Stimulated activated CD8-positive, alpha-beta memory T cell treated with anti-CD3 and anti-CD28 coated beads, Interleukin-4, amount 100 ng/mL, for 48 hours (primary cell): ENCODE measurements at places on chromosomes 3 and 15.

DNA sequence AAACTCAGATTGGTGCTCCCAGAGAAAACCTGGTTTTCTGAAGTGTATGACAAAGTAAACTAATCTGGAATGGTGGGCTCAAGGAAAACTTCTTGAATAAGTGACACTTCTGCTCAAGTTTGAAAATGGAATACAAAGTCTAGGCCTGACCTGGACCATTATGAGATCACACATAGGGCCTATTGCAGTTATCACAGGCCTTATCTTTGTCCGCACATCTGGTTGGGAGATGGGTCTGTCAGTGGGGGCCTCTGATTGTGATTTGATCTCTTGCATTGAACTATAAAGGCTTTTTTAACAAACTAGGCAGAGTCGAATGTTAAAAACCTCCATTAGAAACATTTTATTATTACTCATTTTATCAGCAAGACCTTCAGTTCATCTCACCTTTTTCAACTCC is 405.6 kb downstream of the PTPRG start:
- no peak for DNase-seq

- no peak for DNase-seq
Observed at GRCh38 chr15:85869124-85869523, 74.4 kb upstream of the KLHL25 start.

GRCh38 chr3:42176242-42177034 is 85.3 kb downstream of the TRAK1 start:
- no peak for DNase-seq

DNA sequence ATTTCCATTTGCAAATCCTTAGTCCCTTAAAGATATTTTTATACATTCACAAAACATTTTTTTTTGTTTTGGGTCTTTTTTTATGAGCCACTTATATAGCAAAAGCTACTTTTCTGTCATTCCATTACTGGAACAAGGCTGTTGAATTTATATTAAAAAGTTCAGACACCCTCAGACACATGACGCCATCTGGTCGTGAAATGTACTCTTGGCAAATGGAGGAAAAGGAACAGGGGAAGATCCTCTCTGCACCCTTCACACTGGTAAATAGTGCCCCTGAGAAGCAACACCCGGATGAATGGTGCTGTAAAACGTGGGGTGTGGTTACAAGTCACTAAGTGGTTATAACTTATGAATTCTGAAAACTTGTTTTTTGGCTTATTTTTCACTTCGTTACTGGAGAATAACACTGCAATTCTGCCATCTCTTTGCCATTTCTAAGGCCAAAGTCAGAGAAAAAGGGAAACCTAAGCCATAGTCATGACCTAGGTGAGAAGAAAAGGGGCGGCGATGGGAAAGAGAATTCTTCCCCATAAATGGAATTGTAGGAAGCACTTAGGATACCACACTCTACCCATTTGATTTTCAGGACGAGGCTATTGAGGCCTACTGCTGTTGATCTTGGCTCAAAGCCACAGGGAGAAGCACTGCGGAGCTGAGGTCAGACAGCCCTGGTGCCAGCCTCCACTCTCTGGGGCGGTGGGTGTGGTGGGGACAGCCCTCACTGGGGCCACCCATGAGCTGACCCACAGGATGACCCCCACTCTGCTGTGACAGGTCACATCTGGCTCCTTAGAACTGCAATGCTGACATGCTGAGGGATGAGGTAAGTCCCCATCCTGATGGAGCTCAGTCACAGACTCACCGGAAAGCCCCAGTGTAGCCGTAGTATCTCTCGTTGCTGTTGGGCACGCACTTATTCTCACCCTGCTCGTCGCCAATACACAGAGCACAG is 21.9 kb downstream of the LTF start:
- no peak for DNase-seq

DNA sequence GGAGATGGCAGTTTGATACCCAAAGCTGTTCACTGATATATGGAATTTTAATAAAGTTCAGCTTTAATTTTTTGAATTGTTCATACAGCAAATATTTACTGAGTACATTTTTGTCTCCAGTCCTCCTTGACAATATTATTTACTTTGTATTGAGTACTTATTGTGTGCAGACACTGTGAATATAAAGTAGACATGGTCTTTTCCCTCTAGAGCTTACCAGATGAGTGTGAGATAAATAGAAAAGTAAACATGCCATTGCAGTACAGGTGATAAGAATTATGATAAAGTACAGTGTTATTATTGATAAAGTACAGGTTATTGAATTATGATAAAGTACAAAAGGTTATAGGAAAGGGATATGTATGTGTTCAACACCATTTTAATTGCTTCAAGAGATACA is 2.1 kb downstream of the UBA5 start:
- DNase-seq, result no peak

GRCh38 chr3:183161552-183162336 is 790 bp downstream of the LAMP3 start:
- no peak for DNase-seq

GRCh38 chr15:51585986-51586385 is 36.6 kb downstream of the DMXL2 start:
- no peak for DNase-seq

- no peak for DNase-seq
Observed at GRCh38 chr3:8238432-8238831, 263.2 kb upstream of the LMCD1 start.

GRCh38 chr3:112459750-112460149 is 39.5 kb downstream of the BTLA start:
- no peak for DNase-seq

DNA sequence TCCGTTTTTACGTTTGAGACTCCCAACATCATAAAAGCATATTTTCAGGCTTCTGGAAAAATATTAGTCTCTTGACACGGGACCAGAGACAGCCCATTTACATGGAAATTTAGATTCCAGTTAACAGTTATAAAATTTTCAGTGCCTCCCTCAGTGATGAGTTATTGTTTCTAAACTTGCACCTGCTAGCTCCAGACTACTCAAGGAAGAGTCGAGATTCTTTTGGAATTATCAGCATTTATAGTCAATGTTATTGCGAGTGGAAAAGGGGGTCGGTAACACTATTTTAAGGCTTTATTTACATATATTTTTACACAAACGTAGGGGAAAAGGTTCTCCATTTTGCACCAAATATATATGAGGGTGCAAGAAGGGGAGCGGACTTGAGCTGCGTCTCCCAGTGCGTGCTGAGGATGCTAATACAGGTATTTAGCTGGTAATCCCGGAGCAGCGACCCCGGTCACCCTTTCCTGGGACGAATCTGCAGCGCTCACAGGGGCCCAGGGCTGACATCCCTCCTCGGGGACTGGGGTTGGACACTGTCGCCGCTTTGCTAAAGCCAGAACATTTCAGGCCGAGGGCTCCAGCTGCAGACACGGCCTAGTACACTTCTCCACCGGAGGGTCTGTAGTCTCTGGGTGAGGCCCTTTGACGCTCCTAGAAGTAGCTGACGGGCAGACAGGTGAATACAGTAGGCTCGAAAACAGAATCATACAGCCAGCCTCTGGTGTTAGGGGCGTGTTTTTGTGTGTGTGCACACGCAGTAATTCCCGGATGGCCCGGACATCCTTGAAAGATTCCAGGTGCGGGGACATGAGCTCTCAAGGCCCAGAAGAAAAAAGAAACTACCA is 729 bp upstream of the ZBTB11 start:
- DNase-seq, result no peak

DNA sequence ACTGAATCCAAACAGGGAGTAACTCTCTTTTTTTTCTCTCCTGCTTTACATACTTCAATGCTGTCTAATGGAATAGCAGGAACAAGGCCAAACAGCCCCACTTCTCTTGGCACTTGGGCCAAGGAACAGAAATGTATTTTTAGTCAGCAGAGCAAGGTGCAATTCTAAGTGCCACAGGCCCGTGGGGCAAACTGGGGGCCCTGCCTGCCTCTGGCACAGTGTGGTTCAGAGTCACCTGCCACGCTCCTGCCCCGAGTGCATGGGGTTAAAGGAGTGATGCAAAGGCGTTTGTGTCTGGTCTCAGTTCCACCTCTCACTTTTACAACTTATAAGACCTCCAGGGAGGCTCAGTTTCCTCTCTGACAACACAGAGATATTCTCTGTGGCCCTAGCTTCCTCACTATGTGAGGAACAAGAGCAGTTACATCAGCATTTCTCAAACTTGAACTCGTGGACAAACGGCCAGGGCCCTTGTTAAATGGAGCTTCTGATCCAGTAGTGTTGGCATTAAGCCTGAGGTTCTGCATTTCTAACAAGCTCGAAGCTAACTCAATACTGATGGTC is 51.3 kb downstream of the LRIG1 start:
- no peak for DNase-seq

GRCh38 chr3:197242784-197243432 is 55.5 kb downstream of the DLG1 start:
- DNase-seq, result no peak

DNA sequence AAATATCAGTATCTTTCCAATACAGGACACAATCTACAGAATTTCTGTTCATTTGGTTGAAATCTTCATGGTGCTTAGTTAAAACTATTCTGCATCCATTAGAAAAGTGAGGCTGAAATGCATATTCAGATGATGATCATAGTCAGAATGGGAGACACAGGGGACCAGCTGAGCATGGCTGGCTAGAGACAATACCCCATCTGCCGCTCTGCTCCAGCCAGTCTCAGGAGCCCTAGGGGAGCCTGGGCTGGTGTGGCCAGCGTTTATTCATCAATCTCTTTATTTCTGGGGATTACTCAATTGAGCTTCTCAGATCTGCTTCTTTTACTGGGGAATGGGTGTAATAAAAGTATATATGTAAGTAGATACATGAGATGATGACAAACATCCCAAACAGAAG is 470.9 kb upstream of the CDIN1 start:
- DNase-seq, result no peak

- no peak for DNase-seq
Observed at GRCh38 chr3:23648996-23649395, 156.8 kb upstream of the UBE2E1 start.

DNA sequence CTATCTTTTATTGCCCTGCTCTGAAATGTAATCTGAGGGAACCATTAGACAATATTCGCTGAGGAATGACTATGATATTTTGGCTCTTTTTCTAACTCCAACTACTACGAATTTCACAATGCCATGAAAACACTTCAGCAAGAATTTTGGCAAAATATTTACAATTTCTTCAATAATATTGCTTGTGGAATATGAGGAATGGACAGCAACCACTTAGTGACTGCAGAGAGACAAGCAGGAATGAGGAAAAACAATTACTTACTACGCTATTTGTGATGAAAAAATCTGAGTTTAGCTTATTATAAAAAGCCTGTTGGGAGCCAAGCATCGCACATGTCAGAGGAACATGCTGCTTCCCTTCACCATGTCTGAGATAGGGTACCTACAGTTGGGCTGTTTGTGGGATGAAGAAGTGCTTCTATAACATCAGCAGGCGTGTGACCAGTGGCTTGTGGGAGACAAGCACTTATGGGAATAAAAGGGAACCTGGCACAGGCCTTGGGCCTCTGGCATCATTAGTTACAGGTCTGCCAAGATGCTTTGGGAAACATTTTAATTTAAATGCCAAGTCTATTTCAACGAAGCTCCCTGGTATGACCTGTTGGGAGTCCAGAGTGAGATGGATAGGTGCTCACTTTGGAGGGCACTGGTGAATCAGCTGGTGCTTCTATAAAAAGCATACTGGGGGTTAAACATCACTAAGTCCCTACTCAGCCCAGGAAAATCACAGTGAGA is 2.7 kb upstream of the PLCL2 start:
- DNase-seq, result no peak

DNA sequence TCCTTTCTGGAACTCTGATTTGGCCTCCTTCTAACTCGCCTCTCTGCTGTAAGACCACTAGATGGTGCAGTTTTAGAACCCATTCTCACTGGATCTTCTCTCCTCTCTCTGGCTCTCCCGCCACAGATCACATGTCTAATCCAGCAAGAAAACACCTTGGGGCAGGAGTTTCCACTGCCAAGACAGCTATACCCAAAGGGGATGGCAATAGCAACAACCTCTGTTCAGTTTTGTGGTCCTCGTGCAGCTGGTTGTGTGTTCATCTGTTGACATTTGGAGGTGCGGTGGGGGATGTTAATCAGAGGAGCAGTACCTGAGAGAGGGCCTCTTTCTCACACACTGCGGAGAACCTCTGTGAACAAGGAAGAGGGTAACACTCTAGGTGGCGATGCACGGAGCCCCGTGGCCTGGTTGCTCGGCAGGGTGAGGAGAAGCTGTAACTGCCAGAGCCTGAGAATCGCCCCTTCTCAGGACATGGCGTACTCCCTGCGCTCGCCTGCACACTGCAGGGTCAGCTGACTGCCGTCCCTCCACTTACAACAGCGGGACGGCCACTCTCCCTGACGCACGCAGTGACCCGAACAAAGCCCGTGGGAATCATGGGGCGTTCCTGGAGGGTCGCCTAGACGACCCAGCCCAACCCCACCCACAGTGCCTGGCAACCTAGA is at the start of gene TEX55:
Gene TEX55, plus strand, starts transcription at position 666 of the 668 bp plus-strand sequence. CDS start 25 bp downstream, outside the sequence.
- no peak for DNase-seq

GRCh38 chr3:30271781-30272180 is 334.6 kb upstream of the TGFBR2 start:
- DNase-seq, result no peak

DNA sequence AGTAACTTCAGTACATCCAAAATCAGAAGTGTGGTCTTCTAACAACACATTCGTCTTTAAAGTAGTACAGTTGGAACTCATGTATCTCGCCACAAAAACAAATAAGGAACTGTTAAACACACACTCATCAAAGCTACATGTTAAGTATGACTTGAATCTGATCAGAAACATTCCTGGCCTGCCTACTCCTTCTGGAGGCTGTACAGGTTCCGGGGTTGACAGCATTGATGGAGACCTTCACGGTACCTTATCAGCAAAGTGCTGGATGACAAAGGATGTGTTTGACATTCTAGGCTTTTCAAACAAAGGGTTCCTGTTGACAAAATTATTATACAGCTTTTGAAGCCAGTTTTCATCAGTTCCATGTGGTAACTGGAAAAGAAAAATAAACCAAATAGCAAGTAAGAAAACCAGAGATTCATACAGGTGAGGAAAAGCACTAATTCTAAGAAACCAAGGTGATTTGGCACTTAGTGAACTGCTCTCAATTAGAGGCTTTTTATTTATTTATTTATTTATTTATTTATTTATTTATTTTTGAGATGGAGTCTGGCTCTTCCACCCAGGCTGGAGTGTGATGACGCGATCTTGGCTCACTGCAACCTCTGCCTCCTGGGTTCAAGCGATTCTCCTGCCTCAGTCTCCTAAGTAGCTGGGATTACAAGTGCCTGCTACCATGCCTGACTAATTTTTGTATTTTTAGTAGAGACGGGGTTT is 44.3 kb downstream of the MYO5C start:
- no peak for DNase-seq

GRCh38 chr15:45586601-45587094 is 531 bp upstream of the BLOC1S6 start:
- DNase-seq, result no peak
